ENCODE measurements at places on chromosomes 5 and 9.

DNA sequence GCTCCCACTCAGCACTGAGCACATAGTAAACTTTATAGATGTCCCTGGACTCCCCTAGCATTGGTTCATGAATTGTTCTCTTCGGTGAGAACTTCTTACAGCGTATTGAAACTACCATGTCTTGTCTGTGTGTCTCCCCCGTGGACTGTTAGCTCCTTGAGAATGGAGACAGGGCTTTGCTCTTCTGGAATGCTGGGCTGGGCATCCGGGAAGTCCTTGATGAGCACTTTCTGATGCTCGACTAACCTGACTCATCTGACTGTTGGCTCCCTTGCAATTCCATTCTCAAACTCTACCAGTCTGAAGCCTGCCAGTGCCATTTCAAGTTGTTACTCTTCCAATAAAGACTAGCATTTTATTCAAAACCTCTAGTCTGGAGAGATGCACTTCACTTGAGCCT is 15.0 kb upstream of the PFDN1 start:
- no peak for DNase-seq

DNA sequence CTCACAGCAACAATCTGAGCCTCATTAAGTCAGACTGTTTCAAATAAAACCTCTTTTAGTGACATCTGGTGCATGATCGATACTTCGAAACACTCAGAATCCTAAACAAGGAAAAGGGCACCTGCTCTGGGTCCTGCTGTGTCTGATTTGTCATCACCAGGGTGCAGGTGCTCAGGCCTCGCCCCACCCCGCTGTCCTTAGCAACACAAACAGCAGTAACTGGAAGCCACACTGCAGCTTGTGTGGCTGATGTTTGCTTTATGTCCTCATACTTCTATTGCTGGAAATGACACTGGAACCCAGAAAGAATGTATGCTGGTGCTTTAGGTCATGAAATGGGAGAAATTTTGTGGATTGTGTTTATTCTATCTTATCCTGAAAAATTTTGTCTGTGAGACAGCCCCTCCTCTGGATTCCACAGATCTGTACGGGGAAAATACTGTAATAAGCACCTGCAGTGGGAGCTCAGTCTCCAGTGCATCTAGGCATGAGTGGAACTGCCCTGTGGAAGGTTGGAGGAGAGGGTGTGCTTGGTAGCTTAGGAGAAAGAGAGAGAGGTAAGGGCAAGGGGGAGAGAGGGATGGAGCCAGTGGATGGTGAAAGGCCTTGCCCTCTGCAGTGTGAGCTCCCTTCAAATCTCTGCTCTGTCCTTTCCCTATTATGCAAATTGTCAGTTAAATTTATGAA is 284.2 kb downstream of the SMARCA2 start:
- no peak for DNase-seq

- no peak for DNase-seq
Measured at GRCh38 chr9:129587487-129588262, 33.2 kb downstream of the C9orf50 start.

DNA sequence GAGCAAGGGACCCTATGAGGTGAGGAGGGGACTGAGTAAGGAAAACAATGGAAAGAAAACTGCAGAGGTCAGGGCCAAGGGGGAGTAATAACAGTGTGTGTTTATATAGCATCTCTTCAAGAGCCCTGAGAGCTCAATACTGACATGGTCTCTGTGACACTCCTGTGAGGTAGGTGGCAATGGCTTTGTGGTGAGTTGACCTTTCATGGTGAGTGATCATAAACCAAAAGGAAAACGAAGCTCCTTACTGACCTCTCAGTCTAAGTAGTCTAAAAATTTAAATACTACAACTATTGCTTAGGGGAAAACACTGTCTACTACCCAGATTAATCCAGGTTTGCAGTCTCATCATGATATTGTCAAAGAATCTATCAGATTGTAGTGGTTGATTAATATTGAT is 130.9 kb downstream of the SNCAIP start:
- no peak for DNase-seq

DNA sequence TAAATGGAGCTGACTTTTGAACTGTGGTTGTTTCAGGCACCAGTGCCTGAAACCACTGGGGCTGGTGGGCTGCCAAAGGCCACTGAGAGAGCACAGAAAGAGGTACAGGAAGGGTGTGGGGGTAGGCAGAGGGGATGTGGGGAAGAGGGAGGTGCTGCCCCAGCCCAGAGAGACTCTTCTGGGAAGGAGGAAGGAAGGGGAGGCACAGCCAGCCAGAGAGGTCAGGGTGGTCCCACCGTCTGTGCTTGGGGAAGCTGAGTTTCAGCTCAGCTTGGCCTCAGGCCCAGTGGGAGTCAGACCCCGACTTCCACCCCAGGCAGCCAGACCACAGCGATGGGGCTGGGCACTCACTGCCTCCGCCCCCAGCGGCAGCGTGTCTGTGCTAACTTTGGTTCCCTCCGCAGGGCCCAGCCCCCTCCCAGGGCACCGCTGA is 8.6 kb upstream of the PHYKPL start:
- DNase-seq, result no peak

GRCh38 chr9:26504057-26504456 is 388.5 kb downstream of the CAAP1 start:
- no peak for DNase-seq

DNA sequence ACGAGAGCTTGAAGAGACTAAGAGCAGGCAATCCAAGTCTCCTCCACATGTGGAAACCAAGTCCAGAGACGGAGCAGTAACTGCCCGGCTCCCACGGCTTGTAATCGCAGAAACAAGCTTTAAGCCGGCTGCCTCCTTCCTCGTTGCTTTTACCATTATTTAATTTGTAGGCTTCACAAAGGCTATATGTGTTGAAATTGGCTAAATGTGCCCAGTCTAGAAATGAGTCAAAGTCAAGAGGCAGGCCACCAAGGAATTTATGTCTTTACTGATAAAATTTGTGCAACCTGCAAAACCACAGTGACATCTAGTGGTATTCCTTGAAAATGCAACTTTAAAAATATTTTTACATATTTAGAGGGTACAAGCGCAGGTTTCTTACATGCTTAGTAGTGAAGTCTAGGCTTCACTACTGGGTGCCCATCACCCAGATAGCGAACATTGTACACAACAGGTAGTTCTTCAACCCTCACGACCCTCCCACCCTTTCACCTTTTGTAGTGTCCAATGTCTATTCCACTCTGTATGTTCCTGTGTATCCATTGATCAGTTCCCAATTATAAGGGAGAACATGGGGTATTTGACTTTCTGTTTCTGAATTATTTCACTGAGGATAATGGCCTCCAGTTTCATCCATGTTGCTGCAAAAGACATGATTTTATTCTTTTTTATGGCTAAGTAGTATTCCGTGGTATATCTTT is 33.5 kb upstream of the EBF1 start:
- DNase-seq, result no peak

DNA sequence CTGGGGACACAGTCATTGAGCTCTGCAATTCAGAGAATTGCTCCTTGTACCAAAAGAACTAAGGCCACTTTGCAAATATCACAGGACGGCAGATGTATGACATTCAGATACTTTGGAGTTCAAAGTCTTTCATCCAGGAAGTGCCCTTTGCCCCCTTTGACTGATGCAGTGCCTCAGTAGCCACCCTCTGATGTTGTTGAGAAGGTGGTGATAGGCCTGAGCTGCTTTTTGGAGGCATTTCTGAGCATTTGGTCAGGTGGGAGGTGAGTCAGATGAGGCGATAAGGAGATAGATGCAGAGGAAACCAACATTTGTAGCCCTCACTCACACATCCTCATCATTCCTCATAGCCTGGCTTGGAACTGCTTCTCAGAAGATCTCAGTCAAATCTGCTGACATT is 63.4 kb downstream of the ANGPTL2 start:
- DNase-seq, result no peak

DNA sequence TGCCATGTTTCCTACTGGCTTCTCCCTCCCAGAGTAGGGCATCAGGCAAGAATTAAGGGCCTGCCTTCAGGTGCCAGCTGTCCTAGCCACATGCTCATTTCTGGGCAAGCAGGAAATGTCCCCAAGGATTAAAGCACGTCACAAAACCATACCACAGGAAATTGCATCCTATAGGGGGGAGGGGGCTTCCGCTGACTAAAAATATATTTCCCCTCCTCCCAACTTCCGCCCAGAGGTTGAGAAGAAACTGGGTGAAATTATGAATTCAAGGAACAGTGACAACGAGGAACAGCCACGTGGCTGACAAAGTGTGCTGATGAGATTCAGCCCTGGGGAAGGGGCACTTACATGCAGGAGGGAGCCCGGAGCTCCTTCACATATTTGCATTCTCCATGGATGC is 4.1 kb downstream of the HBEGF start:
- DNase-seq, result no peak

DNA sequence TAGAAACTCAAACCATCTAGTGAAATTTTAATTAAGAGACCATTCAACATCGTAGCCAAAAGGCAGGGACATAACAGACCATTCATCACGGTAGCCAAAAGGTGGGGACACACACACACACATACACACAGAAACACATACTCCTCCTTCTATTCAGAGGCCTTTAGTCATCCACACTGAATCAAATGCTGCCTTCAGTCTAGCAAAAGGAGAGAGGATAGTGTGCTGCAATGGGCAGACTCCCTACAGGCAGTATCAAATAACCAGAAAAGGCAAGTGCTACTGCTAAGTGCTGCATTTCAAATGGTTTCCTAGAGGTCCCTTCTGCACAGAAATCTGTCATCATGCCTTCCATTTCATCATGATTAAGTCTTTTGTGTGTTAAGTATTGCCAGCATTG is 303.9 kb downstream of the TRIM32 start:
- DNase-seq, result no peak

- DNase-seq, result no peak
Measured at GRCh38 chr5:34598177-34598794, 57.8 kb upstream of the RAI14 start.

DNA sequence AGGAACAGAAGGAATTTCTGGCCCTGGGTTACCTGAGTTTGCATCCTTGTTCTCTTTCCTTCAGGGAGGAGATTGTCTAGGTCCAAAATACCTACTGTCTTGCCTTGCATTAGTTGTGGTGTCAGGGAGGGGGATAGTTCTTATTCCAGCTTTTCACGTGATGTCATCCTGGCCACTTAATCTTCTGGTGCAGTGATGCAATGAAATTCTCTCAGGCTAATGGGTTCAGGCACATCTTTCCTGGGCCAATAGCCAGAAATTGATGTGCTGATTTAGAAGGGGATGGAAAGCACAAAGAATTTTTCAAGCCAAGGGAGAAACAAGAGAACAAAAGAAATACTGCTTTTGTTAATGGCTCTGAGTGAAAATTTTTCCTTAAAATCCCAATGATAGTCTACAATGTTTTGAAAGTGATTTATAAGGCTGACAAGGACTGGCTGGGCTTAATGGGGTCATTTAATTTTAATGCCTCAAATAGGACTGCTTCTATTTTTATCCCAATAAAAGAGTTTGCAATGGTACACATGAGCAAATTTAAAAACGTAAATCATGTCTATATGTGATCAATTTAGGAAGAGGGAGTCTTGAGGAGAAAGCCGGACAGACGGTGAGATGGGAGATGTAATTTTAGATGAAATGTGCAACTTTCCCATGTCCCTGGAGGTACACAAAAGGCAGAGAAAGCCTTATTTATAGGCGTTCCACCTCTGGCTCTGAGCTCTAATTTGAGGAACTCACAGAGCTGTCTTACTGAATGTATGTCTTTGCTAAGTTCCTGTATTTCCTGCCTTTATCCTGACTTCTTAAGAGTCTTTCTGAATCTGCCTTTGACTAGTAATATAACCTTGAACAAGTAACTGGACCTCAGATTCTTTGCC is 89.3 kb upstream of the SV2C start:
- DNase-seq, result no peak
